ENCODE measurements at places on chromosomes 7 and 10.

DNA sequence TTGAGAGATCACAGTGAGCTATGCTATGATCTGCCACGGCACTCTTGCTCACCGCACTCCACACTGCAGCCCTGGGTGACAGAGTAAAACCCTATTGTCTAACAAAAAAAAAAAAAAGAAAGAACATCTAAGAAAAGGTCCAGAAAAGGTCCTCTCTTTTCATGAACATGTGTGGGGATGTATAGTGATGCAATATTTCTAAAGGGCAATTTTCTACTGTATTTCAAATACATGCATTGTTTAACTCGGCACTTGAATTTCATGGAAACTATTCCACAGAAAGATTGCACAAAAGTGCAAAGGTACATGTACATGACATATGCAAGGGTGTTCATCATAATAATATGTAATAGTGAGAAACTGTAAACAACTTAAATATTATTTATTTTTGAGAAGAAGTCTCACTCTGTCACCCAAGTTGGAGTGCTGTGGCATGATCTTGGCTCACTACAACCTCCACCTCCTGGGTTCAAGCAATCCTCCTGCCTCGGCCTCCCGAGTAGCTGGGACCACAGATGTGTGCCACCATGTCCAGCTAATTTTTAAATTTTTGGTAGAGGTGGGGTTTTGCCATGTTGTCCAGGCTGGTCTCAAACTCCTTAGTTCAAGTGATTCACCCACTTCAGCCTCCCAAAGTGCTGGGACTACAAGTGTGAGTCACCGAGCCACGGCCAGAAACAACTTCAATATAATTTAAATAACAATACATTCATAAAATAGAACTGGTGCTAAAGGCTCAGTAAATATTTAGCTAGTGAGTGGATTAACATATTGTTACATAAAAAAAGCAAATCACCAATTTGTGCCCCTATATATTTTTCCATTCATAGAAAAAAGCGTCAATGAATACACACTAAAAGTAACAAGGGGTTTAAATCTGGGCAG lies 1.3 kb upstream of the PPRC1 start:
- no peak for DNase-seq

- DNase-seq: no peak
Measured at GRCh38 chr7:1767524-1767923, 97.4 kb downstream of the ELFN1 start.

DNA sequence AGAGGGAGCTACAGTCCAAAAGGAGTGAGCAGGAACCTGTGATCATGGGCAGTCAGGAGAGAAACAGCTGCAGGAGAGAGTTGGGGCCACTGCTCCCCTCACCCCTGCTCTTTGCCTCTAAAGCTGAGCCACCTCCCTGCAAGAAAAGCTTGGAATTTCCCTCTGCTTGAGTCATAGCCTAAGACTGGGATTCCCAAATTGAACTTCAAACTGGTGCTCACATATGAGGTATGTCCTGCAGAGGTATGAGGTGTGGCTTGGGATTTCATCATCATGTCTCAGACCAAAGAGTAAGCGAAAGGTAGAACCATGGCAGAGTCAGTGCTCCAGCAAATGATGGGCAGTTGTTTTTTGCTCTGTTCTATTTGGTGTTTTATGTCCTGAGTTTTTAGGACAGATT lies 237.1 kb upstream of the NRP1 start:
- no peak for DNase-seq

- DNase-seq: no peak
Measured at GRCh38 chr10:78292250-78292981, 258.8 kb downstream of the RPS24 start.

- DNase-seq: no peak
Measured at GRCh38 chr10:72729528-72729927, 37.6 kb downstream of the MCU start.

DNA sequence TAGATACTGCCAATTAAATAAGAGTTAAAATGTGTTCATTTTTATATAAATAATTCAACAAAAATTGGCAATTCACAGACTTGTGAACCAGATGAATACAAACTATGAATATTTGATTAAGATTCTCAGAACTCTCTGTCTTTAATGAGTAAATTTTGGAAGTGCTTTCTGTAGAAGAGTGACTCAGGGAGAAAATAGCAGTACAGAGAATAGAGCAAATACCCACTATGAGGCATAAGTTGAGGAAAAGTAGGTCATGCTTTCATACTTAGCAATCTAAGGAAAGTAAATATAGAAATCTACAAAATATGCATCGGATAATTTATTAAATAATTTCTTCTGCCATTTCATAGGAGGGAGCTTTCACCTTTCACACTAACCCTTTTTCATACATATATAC lies 117.7 kb upstream of the TMEM106B start:
- DNase-seq: no peak

DNA sequence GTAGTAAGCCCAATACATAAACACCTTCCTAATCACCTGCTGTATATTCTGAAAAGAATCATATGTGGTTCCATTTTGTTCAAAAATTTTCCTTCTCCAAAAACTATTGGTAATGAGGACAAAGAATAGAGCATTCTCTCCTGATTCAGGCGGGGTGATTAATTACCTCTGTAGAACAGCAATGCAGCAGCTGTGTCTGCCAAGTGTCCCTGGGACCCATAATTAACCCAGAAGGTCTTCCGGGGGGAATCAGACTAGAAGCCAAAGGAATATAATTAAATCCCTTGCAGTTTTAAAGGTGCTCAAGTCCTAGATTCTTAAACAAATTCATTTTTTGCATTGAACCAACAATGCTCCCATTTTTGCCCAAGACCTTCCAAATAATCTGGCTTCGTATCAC lies 60.3 kb upstream of the ABLIM1 start:
- no peak for DNase-seq

DNA sequence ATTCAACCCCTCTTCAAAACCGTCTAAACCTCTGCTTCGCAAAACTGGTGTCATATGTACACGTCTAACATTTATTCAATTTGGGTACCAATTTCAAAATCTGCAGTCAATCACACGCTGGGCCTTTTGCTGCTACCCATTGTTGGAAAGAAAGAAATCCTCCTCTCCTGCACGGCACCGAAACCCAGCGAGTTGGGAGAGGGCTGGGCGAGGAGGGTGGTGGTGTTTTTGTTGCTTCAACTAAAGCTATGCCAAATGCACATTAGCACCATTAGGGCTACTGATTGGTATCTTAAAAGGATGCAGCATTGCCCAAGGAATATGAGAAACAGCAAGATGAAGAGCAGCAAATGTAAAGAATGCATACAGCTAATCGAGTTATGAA lies 7.8 kb downstream of the EBF3 start:
- DNase-seq: no peak

DNA sequence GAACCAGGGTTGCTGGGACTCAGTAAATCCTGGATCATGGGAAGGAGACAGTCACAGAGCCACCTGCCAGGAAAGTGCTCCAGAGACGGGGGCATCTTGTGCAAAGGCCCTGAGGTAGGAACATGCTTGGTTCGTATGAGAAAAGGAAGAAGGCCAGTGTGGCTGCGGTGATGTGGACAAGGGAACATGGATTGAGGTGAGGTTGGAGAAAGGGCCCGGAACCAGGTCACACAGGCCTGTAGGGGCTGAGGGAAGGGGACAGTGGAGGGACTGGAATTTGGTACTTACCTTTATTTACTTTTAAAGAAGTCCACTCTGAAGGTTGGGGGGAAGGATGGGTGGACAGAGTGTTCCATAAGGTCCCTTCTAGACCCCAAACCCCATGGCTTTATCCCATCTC lies 32.9 kb upstream of the CXCL12 start:
- no peak for DNase-seq

GRCh38 chr7:48298779-48299178 lies 127.5 kb downstream of the ABCA13 start:
- DNase-seq: no peak

DNA sequence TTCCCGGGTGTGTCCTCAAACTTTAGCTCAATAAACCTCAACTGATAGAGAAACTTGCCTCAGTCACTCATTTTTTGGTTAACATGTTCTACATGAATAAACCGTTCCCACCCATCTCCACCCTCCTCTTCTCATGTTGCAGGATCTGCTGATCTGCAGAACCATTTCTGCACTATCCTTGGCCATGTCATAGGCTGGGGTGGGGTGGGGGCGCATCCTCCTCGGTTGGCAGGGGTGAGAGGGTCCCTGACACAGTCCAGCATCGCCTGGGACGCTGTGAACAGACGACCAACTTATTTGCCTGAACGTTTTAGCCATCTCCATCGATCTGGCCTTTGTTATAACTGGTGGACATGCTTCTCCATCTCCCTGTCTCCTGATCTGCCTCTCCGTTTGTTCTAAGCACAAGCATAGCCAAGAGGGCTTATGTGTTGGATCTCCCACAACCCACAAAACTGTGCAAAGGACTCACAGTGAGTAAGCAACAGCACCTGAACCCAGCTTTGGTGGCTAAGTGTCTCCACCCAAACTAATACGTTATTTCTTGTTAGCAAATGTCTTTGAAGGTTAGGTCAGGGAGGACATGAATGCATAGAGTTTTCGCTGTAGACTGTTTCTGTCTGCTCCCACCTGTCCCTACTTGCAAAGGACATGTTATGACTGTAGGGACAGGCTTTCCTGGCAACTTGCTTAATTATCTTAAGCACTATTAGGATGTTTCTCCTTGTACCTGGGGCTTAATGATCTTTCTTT lies 51.7 kb downstream of the PRKCQ start:
- DNase-seq: no peak

GRCh38 chr7:111265394-111265793 lies 174.5 kb downstream of the LRRN3 start:
- no peak for DNase-seq

DNA sequence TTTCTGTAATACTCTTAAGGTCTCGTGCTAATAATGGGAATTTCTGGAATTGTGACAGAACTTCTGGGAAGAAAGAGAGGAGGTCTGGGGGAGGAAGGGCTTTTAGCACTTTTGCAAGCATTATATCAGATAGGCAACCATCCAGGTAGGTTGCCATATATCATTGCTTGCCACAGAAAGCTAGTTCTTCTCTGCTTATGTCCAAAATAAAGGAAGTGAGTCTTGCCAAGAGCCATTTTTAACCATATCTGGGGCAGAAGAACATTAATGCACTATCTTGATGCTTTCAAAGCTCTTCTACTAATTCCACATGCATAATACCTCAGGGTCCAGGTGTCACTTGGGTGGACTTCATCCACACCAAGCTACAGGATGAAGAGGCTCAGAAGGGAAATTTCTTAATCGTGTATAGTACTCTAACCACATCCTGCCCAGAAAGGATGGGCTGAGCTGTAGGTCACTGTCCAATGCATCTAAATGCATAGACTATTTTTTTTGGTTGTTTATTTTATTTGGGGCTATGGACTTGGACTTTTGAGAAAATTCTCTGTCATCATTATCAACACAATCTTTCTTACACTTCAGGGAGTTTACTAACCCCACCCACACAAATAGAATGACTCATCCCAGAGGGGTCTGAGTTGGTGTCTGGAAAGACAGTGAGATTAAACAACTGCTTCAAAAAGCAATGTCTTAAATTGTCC lies 68.9 kb upstream of the ADO start:
- DNase-seq: no peak

GRCh38 chr10:117137031-117137910 lies 799 bp downstream of the VAX1 start:
- DNase-seq: no peak

DNA sequence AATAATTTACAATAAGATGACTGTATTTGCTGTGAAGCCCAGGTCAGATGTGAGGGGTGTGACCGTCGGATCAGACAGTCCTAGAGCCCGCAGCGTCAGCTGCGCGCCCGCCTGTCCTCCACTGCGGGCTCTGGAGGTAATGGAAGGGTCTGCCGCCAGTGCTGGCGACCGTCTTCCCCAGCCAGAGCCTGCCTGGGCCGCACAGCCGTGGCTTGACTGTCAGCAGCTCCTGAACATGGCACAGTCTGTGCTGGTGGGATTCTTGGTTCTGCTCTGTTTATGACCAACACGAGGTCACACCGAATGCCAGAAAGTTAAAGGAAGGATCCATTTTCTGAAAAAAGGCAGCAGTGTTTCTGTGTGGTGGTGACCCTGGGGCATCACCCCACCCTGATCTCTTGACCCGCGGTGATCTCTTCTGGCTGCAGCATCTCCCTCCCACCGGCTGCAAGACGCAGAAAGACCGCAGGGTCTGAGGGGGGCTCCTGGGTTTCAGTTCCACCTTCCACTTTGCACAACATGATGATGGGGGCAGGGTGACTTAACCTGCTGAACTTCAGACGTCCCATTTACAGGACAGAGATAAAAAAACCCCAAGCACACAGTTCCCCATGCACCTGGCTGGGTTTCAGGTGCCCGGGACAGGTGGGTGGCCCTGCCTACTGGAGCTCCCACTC lies 103.7 kb downstream of the DNAJB6 start:
- DNase-seq: no peak

DNA sequence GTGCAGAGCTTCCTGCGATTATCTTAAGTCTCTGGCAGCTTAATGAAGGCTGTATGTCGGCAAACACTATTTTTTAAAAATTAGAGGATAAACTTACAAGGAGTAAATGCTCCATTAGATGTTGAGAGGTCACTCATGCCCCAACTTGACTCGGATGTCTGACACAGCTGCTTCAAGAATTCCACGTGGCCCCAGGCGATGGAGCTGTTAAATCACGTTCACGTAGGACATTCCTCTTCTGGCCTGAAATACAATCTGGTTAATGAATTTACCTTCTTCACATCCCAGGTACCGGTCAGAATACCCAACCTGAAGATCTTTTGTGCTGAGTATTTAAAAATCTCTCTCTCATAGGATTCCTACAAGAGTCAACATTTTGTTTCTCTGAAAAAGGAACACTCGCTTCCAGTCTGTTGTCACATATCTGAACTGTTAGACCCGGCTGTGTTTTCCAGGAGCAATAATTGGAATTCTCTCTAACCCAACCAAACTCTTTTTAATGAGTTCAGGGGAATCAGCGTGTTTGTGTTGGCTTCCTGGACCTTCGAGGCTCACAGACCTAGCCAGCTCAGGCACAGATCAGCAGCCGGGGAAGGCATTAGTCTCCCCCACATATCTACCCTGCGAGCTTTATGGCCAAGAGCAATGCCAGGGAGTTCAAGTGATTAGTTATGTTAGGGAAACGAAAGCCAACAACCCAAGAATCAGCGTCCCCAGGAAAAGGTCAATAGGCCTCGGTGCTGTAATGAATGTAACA lies 284.9 kb downstream of the FGFR2 start:
- no peak for DNase-seq

- no peak for DNase-seq
Measured at GRCh38 chr10:109891105-109891504, 32.2 kb downstream of the XPNPEP1 start.

DNA sequence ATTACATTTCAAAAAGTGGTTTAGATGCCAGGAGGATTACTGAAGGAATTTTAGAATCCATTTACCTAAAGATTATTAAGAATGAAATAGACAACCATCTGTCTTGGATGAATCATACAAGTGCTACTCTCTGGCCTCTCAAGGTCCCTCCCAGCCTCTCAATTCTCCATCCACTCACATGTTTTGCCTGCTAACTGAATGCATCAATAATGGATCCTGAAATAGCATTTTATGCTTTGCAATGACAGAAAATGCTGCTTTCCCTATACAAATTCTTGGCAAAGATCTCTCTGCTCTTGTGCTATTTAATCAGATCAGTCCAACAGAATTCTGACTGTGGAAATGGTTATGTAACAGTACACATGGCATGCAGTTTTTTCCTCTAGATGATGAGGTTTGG lies 68.1 kb downstream of the HBP1 start:
- no peak for DNase-seq

All from GM12891 (cell line).